GM18507 (cell line): ENCODE measurements at places on chromosomes 12 and 14.
A peak's percentile ranks its signal among the peaks of the same experiment; 100 is the strongest.

DNA sequence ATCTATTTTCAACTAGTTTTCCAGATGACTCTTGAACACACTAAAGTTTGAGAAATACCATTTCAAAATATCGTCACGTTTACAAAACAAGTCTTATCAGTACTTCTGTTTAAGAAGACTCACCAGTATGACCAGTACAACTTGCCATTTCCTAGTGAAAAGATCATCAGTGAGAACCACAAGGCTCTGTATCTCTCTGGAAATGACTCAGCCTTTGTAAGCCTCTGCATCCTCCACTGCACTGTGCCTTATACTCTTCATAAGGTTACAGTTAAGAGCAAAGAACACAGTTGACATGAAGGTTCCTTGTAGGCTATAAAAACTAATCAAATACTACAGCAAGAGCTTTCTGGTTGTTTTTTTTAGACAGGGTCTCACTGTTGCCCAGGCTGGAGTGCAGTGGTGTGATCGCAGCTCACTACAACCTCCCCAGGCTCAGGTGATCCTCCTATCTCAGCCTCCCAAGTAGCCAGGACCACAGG is 5.7 kb upstream of the VTI1B start:
- peak; percentile 73 for DNase-seq

GRCh38 chr12:49678711-49679110 is 28.5 kb downstream of the FMNL3 start:
- DNase-seq: no peak

GRCh38 chr12:59859171-59859510 is 263.3 kb downstream of the SLC16A7 start:
- DNase-seq: no peak

- peak; percentile 62 for DNase-seq
Observed at GRCh38 chr12:7935590-7936581, at the start of gene SLC2A3. TSS of gene SLC2A3 (minus strand) at chr12:7936187. CDS start at chr12:7936034, 153 bp downstream.

- no peak for DNase-seq
Observed at GRCh38 chr12:89779090-89779489, 70.5 kb upstream of the ATP2B1 start.

DNA sequence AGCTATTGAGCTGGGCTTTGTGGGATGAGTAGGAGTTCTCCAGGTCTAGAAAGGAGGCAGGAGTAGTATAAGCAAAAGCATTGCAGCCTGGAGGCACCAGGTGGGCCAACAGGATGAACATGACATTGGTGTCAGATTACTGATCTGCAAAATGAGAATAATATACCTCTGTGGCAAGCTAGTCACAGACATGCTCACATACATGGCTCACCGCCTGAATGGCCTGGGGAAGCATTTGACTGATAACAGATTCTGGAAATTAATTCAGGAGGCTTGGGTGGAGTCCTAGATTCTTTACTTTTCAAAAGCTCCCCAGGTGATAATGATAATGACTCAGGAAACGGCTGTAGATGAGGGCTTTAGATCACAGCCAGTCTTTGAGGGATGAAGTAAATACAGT is 709 bp downstream of the TCL1B start:
- no peak for DNase-seq

DNA sequence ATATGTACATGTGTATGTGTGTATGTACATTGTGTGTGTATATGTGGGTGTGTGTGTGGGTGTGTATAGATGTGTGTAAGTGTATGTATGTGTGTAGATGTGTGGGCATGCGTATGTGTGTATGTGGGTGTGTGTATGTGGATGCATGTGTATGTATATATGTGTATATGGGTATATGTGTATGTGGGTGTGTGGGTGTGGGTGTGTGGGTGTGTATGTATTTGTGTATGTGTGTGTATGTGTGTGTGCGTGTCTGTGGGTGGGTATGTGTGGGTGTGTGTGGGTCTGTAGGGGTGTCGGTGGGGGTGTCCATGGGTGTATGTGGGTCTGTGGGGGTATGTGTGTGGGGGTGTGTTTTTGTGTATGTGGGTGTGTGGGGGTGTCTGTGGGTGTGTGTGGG is 101.6 kb downstream of the PIWIL1 start:
- DNase-seq: no peak

DNA sequence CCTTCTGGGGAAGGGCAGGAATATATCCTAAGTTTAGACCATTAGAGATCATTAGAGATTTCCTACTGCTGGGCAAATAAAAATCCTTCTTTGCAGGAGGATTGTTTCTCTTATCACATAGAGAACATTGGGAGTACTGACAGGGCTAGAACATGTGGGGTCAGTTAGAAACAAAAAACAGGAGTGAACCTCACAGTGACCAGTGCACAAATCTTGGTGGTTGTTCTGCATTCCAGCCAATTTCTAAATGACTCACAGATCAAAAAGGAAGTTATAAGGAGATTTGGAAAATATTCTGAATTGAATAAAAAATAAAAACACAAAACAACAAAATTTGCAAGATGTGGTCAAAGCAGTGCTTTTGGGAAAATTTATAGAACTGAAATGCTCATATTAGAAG is 118.8 kb downstream of the LLPH start:
- DNase-seq: no peak

DNA sequence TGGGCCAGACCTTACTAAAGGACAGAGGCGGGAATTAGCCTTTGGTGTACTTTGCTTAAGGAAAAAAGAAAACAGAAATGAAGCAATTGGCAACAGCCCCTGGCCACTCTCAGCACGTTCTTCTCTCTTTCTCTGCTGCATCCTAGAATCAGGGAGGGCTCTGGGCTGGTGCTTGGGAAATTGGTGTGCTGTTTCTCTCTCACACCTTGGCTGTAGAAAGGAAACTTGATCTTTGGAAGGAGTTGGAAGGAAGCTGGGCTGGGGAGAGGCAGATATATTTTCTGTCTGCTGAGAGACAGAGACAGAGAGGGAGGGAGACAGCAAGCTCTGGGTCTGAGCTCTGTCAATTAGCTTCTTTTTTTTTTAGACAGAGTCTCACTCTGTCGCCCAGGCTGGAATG is 27.4 kb downstream of the NOS1 start:
- DNase-seq: no peak

GRCh38 chr12:54475537-54475936 is 2.1 kb upstream of the GTSF1 start:
- DNase-seq: no peak

- DNase-seq: no peak
Observed at GRCh38 chr12:107662484-107662883, 23.1 kb upstream of the PWP1 start.

DNA sequence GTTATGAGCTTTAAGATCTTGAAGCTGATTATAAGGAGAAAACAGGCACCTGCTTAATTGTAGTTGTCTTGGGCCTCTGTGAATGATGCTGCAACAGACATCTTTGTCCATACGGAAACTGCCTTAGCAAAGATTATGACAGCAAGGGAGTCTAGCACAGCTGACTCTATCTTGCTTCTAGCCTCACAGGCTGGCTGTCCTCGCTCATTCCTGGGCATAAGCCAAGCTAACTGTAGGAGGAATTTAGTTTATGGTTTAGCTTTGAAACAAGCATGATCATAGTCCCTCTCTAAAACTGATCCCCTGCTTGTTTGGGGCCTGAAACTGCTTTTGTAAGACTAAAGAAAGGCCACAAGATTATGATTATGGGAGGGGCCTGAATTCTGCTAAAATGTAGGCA is 74.3 kb upstream of the C14orf132 start:
- DNase-seq: no peak

DNA sequence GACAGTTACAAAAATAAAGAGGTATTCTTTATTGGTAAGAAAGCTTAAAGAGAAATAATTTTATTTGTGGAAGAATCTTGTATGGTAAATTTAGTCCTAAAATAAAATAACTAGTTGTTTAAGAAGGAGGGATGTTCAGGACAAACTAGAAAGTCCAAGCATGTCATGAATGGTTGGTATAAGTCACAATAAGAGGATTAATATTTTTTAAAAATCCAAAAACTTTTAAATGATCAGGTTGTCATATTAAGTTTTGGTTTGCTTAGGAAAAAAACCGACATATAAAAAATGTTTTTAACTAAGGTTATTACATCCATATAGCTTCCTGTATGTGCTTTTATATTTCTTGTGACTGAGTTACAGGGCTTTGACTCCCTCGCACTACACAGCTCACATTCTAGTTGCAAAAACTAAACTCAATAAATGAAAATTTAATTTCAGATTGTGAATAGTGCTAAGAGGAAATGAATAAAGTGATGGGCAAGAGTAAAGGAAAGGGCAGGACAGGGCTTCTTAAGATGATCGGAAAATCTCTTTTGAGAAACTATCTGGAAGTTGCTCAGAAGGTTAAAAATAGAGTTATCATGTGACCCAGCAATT is 80.7 kb upstream of the METAP2 start:
- DNase-seq: no peak

DNA sequence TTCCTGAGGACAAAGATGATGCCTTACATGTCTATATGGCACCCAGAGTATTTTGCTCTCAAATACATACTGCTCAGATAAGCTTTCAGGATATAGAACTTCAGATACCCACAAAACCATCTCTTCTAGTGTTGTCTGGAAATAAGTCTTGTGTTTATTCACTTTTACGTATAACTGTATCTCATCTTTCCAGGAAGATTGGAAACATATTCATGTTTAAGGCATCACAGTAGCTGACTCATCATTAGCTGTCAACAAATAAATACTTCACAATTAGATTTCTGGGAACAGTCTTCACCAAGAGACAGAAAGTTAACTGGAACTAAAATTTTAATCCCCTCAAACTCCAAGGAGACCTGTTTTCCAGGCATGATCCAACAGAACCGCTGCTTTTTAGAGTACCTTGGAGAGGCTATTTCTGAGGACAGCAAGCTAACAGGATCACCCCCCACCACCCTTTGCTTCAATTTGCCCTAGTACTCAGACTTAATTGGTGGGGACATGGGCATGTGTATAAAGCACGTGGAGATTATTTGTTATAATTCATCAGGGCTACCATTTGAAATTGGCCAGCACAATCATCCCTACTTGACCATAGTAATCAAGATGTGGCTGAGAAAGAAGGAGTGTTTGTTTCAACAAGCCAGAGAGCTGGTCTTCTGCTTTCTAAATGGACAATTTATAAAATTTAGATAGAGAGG is 129.3 kb upstream of the HIF1A start:
- no peak for DNase-seq
